ENCODE measurements at places on chromosomes 6 and 20.

DNA sequence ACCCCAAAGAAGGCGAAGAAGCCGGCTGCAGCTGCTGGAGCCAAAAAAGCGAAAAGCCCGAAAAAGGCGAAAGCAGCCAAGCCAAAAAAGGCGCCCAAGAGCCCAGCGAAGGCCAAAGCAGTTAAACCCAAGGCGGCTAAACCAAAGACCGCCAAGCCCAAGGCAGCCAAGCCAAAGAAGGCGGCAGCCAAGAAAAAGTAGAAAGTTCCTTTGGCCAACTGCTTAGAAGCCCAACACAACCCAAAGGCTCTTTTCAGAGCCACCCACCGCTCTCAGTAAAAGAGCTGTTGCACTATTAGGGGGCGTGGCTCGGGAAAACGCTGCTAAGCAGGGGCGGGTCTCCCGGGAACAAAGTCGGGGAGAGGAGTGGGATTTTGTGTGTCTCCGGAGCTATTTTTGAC, 69.6 kb downstream of the HFE start:
- DNase-seq = no peak

GRCh38 chr6:116268589-116269293, 11.0 kb downstream of the TSPYL1 start:
- no peak for DNase-seq

GRCh38 chr6:151437401-151437800, 14.5 kb downstream of the RMND1 start:
- no peak for DNase-seq

DNA sequence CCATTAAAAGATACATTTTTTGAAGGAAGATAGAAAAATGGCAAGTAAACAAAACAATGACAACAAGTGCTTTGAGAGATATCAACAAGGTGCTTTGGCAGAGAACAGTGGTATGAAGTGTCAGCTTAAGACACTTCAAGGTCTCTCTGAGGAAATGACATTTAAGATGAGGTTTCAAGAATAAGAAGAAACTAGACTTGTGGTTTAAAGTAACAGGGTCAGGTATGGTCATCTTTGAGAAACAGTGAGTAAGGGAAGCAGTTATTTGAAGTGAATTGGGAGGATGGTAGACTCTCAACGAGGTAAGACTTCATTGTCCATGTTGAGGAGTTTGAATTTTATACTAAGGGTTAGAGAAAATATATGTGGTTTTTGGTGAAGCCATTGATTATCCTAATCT, 77.8 kb downstream of the SYCP2L start:
- DNase-seq = no peak

DNA sequence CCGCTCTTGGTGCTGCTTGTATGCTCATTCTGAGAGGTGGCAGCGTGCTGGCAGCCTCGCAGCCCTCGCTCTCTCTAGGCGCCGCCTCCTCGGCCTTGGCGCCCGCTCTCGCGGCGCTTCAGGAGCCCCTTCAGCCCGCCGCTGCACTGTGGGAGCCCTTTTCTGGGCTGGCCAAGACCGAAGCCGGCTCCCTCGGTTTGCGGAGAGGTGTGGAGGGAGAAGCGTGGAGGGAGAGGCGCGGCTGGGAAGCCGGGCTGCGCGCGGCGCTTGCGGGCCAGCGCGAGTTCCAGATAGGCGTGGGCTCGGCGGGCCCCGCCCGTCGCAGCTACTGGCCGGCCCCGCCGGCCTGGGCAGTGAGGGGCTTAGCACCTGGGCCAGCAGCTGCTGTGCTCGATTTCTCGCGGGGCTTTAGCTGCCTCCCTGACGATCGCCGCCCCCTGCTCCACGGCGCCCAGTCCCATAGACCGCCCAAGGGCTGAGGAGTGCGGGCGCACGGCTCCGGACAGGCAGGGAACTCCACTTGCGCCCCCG, 19.5 kb upstream of the FAM8A1 start:
- no peak for DNase-seq

- DNase-seq = no peak
Observed at GRCh38 chr20:56382696-56383095, 9.3 kb downstream of the AURKA start.

- DNase-seq = no peak
Observed at GRCh38 chr6:133991096-133991593, 38.1 kb downstream of the TBPL1 start.

DNA sequence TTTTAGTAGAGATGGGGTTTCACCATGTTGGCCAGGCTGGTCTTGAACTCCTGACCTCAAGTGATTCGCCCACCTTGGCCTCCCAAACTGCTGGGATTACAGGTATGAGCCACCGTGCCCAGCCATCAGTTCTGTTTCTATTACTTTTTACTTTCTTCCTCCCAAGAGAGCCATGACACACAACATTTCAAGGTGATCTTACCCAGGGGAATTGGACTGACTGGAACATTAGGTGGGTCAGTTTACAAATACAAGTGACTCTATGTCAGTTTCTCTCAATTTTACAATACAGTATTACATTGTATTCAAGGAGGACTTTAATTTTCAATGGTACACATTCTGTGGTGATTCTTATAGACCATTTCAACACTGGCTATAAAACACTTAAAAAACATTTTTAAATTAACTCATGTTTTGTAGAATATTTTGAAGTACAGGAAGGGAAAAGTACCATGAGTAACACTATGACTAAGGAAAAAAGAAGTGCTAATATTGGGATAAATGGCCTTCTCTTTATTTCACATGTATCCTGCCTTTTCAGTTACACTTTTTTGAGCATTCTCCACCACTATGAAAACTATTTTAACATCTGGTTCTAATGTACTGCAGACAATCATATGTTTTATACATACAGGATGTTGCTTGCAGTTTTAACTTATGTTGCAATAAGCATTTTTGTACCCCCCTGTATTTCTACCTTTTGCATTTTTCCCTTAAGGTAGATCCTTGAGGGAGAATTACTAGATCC, 8.4 kb downstream of the TPBG start:
- no peak for DNase-seq

DNA sequence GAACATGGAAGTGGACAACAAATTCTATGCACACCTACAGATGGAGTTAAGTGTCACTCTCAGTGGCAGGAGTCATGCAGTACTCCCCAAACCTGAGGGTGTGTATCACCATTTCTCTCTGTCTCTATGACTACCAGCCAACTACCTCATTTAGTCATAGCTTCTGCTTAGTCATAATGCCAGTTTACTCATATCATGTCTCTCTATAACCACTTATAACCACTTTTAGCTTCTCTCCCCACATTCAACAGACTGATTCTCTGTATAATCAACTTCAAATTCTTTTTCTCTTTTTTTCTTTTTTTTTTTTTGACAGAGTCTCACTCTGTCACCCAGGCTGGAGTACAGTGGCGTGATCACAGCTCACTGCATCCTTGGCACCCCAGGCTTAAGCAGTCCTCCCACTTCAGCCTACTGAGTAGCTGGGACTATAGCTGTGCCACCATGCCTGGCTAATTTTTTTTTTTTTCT, 13.8 kb upstream of the GTF3C6 start:
- peak; percentile 68 for DNase-seq

- no peak for DNase-seq
Observed at GRCh38 chr20:2114990-2115681, 13.5 kb downstream of the STK35 start.

DNA sequence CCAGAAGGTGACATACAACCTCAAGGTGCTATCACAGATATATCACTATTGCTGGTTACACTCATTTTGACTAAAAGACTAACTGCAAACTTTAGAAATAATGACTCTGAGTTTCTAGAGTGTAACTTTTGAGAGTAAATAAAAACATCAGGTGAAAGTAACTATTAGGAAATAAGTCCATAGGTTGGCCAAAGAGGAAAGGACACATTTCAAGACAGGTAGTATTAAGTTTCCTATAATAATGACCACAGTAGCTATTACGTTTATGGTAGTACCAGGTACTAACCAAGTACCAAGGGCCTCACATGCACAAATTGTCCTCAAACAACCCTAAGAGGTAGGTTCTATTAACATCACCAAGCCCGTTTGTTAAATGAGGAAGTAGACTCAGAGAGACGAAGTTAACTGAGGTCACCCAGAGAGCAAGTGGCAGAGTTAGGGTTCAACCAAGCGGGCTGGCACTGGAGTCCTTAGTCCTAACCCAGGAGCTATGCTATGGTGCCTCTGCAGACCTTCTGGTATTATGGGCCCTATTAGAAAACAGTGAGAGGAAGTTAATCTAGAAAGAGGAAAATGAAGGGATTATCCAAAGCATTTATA, 36.8 kb downstream of the HEBP2 start:
- DNase-seq = no peak

DNA sequence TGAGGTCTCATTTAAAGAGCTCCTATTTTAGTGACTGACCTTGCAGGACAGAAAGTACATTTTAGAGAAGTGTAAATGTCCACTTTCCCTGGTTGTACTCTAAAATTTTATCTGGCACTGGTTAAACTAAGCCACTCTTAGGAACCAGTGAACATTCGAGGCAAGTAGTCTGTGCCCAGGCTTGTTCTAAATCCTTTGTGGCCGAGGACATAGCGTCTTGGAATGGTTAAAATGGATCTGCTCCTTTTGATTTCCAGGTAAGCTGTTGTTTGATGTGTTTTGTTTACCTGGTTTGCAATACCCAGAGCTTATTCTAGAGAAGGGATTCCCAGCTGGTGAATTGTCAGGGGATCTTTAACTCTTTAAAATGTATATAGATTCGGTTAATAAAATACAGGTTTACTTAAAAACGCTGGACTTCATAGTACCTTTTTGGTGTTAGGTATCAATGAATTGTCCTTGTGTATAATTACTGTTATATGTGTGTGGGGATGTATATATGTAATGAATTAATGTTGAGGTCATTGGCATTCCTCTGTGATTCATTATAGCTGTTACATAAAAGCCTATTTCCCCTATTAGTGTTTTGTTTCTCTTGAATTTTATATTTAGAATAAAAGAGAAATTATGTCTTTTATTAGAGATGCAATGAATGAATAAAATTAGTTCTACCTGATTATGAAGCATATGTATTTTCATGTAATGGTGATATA, 15.8 kb downstream of the SNX9 start:
- DNase-seq = no peak

- DNase-seq = peak; percentile 43
Observed at GRCh38 chr6:26383624-26384417, 913 bp downstream of the BTN2A2 start.

- DNase-seq = no peak
Observed at GRCh38 chr6:7004581-7005297, 103.0 kb upstream of the RREB1 start.

- no peak for DNase-seq
Observed at GRCh38 chr20:63702751-63703470, 4.9 kb downstream of the ARFRP1 start.

GRCh38 chr6:14243597-14243996, 126.0 kb downstream of the CD83 start:
- DNase-seq = no peak

GRCh38 chr20:61797200-61797599, 268.5 kb downstream of the TAF4 start:
- no peak for DNase-seq

DNA sequence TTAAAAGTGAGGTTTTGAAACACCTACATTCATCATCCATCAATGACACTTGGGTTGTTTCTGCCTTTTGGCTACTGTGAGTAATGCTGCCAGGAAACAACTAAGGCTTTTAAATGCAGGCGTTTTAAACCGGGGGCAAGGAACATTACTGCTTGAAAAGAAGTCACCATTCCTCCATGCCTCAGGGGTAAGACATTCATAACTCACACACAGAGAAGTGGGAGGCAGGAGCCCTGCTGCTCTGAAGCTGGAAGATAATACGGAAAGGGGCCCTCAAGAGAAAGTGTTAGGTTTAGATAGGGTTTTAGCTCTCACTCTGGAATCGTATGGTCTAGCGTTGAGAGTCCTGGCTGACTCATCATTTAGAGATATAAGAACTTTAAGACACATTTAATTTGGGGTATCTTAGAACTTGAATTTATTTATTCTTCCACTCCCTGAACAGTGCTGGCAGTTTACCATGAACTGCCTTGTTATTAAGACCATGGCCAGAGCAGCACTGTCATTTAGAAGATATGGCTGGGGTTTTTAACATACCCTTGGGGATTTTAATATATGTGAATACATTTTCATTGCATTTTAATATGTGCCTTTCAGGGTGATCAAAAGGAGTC, 1.8 kb downstream of the TUBB1 start:
- no peak for DNase-seq

DNA sequence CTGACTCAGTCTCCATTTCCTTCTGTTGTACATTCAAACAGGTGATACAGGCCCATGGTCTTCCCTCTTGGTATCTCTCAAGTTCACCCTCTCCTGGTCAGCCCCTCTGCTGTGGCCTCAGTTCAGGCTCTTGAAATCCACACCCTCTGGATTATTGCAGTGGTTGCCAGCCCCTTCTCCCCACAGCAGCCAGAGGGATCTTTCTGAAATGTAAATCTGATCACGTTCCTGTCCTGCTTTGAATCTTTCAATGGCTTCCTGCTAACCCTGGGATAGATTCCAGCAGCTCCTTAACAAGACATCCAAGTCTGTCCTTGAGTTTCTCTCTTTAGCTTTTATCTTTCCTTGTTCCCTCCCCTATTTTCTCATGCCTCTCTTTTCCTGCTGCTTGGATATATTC, 22.2 kb downstream of the CHMP4B start:
- DNase-seq = no peak

GRCh38 chr6:4806337-4806725, 30.1 kb downstream of the CDYL start:
- DNase-seq = no peak

DNA sequence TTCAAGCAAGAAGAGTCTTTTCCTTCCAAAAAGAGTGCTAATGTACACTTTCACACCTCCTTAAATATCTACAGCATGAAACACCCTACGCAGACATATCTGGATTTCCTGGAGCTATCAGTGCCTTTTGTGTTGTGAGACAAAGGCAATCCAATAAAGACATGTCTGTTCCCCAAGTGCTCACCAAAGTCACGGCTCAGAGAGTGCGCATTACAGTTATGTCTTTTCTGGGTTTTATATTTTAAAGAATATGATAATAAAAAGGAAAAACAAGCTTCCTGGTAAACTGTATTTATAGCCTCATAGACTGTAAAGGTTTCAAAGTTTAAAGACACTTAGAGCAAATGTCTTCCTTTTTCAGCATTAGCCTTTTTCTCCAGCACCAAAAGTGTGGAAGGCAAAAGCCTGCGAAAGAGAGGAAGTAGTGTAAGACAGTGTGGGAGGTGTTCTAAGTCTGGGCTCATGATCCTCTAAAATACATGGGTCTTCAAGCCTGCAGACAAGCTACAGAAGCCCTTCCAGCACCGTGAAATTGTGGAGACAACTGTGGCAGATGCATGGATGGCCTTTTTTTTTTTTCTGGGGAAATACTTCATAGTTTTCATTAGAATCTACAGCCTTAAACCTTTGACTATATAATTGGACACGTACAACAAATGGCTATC, 135.0 kb upstream of the SLC35B3 start:
- DNase-seq = no peak
